Activated naive CD4-positive, alpha-beta T cell treated with anti-CD3 and anti-CD28 coated beads, Interleukin-2, amount 50 U/mL, for 16 hours (primary cell): ENCODE measurements at places on chromosomes 2 and 18.

DNA sequence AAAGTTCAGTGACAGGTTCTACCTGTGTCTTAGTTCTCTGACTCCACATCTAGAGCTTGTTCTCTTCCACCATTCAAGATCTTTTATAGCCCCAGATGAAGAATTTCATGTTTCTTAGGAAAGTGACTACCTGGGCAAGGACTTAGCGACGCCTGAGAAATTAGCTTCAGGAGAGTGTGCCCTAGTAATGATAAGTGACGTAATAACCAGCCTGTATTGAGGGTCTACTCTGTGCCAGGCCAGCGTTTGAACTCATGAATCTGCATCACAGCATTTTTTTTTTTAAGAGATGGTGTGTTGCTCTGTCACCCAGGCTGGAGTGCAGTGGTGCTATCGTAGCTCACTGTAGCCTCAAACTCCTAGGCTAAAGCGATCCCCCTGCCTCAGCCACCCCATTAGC lies 51.8 kb downstream of the TCF7L1 start:
- DNase-seq: no peak

DNA sequence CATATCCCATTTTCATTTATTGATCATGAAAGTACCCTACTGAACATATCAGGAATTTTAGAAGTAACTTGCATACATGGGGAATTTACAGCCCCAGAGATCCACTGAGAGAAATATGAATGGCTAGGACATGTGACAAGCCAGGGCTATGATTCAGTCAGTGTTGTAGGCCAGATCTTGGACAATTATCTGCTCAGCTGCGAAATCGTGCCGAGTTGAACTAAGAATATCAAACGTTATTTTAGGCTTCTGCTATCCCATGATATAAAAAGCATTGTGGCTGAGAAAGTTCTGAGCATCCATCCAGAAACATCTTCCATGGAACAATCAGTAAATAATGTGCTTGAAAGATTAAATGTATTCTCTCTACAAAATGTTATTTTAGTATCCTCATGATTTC lies 85.7 kb upstream of the UNC80 start:
- no peak for DNase-seq

GRCh38 chr18:70431203-70431624 lies 142.4 kb downstream of the SOCS6 start:
- DNase-seq: no peak

- DNase-seq: no peak
These were observed 6.1 kb downstream of the CFAP221 start for GRCh38 chr2:119550346-119550745.

- DNase-seq: no peak
These were observed 296.5 kb upstream of the GYPC start for GRCh38 chr2:126359494-126359893.

- no peak for DNase-seq
These were observed 646.1 kb upstream of the ACVR2A start for GRCh38 chr2:147198651-147199171.

- DNase-seq: no peak
These were observed 139.3 kb downstream of the MYCN start for GRCh38 chr2:16079637-16080036.

DNA sequence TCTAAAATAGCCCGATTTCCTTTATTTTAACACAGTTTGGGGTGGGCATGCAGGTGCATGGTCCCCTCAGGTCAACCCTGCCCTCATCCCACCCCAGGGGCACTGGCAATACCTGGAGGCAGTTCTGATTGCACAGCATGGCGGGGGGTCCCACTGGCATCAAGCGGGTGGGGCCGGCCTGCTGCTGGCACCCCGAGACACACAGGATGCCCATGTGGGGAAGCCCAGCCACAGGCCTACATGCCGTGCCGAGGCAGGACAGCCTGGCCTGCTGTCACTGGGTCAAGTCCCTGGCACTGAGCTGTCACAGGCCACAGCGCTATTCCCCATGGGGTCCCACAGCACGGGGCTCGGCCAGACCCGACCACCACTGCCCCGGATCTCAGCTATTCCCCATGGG lies 11.9 kb upstream of the KCNG2 start:
- no peak for DNase-seq

GRCh38 chr2:215137741-215138340 lies 585 bp downstream of the ABCA12 start:
- no peak for DNase-seq

GRCh38 chr18:38330573-38330972 lies 765.0 kb upstream of the CELF4 start:
- DNase-seq: no peak

GRCh38 chr2:88230911-88231310 lies 60.8 kb downstream of the THNSL2 start:
- no peak for DNase-seq

DNA sequence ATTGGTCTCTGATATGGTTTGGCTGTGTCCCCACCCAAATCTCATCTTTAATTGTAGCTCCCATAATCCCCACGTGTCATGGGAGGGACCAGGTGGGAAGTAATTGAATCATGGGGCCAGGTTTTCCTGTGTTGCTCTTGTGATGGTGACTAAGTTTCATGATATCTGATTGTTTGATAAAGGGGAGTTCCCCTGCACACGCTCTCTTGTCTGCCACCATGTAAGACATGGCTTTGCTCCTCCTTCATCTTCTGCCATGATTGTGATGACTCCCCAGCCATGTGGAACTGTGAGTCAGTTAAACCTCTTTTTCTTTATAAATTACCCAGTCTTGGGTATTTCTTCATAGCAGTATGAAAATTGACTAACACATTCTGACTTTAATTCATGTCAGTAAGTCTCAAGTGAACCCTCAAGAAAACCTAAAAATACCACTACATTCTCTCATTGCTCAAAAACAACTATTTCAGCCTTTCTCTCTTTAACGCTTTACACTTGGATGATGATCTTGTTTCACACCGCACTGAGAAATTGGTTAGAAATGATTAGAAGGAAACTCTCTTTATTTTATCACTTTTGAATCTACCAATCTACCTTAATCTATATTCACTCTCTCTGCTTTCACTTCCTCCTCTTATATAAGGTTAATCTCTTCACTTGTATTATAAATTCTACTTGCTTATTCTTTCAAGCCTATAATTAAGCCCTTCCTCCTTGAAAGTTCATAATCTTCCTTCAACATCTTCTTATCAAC lies 110.1 kb downstream of the GALR1 start:
- no peak for DNase-seq

- DNase-seq: no peak
These were observed 57.4 kb downstream of the CYP26B1 start for GRCh38 chr2:72090271-72090720.

GRCh38 chr2:37766106-37766505 lies 94.7 kb upstream of the CDC42EP3 start:
- DNase-seq: no peak

DNA sequence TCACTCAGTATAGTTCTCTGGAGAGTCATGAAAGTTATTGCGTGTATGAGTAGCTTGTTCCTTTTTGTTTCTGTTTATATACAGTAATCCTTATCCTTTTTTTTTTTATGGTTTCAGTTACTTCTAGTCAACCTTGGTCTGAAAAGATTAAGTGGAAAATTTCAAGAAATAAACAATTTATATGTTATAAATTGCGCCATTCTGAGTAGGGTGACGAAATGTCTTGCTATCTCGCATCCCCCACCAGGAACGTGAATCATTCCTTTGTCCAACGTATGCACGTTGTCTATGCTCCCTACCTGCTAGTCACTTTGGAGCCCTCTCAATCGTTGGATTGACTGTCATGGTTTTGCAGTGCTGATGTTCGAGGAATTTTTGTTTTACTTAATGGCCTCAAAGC lies 60.4 kb downstream of the FAM117B start:
- DNase-seq: no peak

GRCh38 chr2:236702657-236703372 lies 133.2 kb downstream of the ACKR3 start:
- no peak for DNase-seq

DNA sequence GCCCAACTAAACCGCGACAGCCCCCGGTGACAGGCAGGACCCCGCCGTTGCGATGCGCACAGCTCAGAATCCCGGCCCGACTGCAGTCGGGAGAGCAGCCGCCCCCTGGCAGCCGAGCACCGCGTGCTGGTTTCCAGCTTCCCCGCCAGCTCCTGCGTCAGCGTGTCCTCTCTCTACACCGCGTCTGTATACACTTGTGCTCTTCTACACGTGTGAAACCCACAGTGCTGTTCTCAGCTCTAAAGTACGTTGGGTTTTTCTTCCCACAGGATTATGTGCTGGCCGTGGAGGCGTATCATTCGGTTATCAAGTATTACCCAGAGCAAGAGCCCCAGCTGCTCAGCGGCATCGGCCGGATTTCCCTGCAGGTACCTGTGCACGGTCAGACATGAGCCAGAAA lies 54.0 kb downstream of the ADI1 start:
- DNase-seq: no peak

DNA sequence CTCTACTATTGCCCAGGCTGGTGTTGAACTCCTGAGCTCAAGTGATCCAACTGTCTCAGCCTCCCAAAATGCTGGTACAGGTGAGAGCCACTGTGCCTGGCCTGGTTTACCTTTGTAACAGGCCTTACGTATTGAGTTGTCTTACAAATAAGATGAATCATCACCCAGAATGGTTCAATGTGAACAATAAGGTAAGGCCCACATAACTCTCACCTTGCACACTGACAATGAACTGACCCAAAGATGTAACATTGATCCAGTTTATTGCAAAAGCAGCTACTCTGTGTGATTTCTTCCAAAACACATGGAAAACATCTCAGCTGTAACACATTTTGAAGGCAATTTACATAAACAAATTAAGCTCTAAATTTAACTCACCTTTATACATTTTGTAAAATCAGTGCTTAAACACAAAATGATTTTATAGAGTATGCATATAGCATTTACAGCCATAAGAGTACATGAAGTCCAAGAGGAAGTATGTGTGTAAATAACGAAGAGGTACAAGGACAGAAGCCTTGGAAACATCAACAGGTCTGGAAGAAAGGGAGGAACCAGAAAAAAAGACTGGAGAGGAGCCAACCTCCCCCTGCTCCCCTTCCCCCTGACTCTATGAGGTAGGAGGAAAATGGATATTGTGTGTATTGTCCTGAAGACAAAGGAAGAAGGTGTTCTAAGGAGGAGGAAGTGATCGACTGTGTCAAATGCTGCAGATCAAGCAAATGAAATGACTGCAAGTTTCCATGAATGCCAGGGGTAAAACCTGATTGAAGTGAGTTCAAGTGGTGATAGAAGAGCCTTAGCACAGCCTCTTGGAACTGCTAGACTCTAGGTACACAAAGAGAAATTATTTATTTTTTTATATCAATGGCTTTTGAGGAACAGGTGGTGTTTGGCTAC lies 5.6 kb upstream of the WDFY1 start:
- DNase-seq: no peak
